ENCODE measurements at places on chromosomes 3 and 15. TPM values are rescaled to one million over a fixed set of nuclear protein-coding genes. Genes with fewer than 3 reads are reported as not detected.

- DNase-seq: no peak
These were observed 45.6 kb upstream of the WWTR1 start for GRCh38 chr3:149703466-149703865.

GRCh38 chr3:20990896-20991295 is 760.1 kb downstream of the ZNF385D start:
- DNase-seq: no peak

DNA sequence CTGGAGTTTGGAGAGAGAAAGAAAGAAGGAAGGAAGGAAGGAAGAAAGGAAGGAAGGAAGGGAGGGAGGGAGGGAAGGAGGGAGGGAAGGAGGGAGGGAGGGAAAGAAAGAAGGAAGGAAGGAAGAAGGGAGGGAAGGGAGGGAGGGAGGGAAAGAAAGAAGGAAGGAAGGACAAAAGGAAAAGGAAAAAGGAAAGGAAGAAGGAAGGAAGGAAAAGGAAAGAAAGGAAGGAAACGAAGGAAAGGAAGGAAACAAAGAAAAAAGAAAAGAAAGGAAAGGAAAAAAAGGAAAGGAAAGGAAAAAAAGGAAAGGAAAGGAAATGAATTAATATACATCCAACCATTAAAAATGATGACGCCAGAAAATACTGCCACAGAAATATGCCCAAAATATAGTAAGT is 18.7 kb upstream of the OR4F6 start:
- DNase-seq: no peak

Gene SPATA12
- total RNA-seq: not detected

DNA sequence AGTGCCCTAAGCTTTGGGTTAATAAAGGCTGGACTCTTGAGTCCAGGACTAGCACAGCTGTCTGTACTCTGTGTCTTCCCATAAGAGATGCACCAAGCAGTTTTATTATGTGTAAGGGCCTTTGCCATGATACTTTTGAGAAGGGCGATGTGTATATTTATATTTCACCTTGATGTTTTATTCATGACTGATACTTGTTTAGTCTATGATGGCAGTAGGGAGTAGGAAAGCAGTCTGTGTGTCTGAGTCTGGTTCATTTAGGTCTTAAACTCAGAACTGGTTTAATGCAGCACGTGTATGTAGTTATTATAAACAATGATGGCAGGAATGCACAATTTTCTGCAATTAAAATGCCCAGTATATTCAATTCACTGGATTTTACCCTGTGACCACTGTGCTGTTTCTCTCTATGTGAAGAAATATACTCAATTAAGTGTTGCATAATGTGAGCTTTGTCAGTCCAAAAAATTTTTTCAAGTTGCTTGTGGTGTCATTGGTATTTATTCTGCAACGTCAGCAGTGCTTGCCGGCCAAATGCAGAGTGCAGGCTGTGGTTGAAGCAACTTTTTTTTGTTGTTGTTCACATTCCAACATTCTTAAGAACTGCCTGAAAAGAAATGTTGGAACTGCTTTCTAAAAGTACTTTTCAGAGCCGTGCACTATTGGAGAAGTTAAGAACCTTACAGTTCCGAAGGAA is 423.7 kb upstream of the SEMA6D start:
- DNase-seq: peak; percentile 25

Gene CHDH
- total RNA-seq: 22.1 TPM

Gene FAM107A
- 2.2 TPM for total RNA-seq

Gene CISH
- 19.2 TPM for total RNA-seq

GRCh38 chr3:38964646-38965045 is 87.1 kb downstream of the SCN11A start:
- DNase-seq: no peak

GRCh38 chr3:114128231-114128630 is 50.6 kb downstream of the DRD3 start:
- DNase-seq: no peak

DNA sequence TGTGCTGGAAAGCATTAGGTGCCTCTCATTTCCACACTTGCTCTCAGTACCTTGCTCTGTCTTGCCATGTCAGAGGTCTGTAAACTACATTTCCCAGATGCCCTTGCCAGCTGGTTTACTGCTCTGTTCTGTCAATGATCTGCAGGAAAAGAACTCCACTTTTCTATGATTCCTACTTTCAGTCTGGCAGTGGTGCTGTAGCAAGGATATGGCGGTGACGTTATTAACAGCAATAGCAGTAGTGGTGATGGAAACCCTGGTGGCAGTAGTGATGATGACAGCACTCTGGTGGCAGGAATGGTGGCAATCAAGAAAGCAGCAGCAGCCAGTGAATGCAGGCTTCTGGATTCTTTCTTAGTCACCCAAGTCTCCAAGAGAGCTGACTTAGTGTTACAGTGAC is 665.2 kb downstream of the DIPK2A start:
- no peak for DNase-seq

DNA sequence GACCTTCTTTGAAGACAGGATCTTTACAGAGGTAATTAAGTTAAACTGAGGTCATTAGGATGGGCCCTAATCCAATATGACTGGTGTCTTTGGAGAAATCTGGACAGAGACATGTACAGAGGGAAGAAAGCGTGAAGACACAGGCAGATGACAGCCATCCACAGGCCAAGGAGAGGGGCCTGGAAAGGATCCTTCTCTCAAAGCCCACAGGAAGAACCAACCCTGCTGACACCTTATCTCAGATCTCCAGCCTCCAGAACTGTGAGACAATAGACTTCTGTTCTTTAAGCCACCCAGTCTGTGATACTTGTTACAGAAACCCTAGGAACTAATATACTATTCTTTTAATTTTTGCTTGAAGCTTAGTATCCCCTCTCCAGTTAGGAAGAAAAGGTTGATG is 74.2 kb downstream of the WDR76 start:
- no peak for DNase-seq

Gene TTLL13
- 0.93 TPM for total RNA-seq

Gene GPR27
- total RNA-seq: 0.39 TPM

- no peak for DNase-seq
These were observed 96.0 kb downstream of the TP63 start for GRCh38 chr3:189727158-189727557.

Gene CHRM5
- total RNA-seq: not detected

Gene MAN2C1
- total RNA-seq: 217 TPM

All from mucosa of descending colon (tissue), 3 donors.